ENCODE measurements at places on chromosomes 11 and 22.

GRCh38 chr22:44410451-44410991 lies 87.5 kb downstream of the RTL6 start:
- no peak for DNase-seq
- no peak overlapping the region for H3K27ac ChIP-seq
- H3K4me1 ChIP-seq: no peaks in the 10 kb centered on the region
- no peak overlapping the region for H3K4me3 ChIP-seq
- no peaks in the 10 kb centered on the region for H3K27me3 ChIP-seq

GRCh38 chr11:12505183-12505582 lies 127.8 kb downstream of the PARVA start:
- no peaks in the 10 kb centered on the region for H3K4me1 ChIP-seq
- no peaks in the 10 kb centered on the region for H3K27me3 ChIP-seq
- no peak for DNase-seq
- H3K36me3 ChIP-seq: no peaks in the 10 kb centered on the region
- no peak overlapping the region for H3K27ac ChIP-seq

DNA sequence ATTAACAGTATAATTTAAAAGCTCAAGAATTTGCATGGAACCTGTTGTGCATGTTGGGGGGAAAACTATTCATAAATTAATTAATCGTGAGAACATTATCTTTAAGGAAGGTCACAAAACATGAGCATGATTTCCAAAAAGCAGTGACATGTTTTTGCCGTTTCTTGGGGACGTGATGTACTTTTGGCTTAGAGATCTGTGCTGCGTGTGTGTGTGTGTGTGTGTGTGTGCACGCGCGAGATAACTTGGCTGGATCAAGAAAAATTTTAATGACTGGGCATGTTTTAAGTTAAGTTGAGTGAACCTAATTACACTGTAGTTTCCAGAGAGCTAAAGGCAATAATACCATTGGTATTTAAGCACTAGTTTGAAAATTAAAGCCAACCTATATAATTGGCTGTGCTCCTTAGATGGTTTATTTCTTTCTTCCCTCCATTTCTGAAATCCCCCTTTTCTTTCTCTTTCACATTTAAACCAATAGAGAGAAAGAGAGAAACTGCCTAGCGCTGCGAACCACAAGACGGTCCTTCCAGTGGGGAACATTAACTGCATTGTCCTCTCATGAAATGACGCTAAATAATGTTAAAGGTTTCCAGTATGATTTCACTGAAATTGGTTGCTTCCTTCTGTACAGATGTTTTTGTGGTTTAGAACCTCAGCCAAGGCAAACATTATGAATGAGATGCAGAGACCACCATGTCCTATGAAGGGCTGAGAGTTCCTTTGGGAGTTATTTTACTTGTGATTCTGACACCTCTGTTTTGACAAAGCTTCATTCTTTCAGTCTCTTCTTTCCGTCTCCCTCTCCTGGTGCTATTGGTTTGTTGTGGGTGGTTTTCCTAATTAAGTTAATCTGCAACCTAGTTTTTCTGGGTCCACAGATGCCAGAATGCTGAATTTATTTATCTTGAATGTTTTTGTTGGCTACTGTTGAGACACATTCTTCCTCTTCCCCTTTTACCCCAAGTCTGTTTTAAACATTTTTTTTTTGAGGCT lies 51.7 kb downstream of the ZBTB16 start:
- no peak overlapping the region for H3K27ac ChIP-seq
- no peaks in the 10 kb centered on the region for H3K27me3 ChIP-seq
- H3K36me3 ChIP-seq: no peaks in the 10 kb centered on the region
- H3K4me1 ChIP-seq: peaks cover under 1% of the 10 kb centered on the region

DNA sequence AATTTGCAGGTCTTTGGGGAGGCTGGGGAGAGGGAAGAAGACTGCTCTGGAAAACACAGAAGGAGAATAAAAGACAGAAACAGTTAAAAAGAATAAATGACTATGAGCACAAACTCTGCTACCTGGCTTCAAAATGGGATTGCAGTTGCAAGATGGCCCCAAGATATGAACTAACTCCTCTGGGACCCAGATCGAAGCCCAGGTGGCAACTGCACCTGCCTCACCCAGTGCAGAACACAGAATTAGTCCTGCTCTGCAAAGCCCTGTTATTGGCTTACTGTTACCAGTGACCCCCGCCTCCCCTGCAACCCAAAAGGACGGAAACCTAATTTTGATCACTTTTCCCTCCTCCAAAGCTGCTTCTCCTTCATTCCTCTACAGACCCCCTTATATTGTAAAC lies 35.9 kb upstream of the POU2AF1 start:
- no peaks in the 10 kb centered on the region for H3K27me3 ChIP-seq
- DNase-seq: no peak
- H3K36me3 ChIP-seq: no peaks in the 10 kb centered on the region
- H3K4me1 ChIP-seq: peaks cover 7% of the 10 kb centered on the region
- H3K4me3 ChIP-seq: no peak overlapping the region

DNA sequence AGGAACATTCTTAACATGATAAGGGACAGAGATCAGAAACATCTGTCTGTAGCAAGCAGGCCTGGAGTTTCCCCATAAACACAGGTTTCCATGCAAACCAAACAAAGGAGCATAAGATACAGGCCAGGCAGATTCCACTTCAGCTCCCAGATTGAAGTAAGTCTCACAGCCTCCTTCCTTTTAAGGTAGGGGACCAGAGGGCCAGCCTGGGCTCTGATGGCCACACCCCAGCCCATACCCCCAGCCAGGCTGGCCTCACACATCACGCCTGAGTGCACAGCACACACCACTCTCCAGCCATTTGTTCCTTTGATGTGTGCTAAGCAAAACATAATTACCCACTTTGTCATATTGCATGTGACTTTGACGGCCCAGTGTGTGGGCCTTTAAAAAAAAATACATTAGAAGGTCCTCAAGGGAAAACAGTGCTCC lies 518.7 kb downstream of the NTM start:
- H3K27me3 ChIP-seq: no peaks in the 10 kb centered on the region
- H3K4me1 ChIP-seq: no peaks in the 10 kb centered on the region

DNA sequence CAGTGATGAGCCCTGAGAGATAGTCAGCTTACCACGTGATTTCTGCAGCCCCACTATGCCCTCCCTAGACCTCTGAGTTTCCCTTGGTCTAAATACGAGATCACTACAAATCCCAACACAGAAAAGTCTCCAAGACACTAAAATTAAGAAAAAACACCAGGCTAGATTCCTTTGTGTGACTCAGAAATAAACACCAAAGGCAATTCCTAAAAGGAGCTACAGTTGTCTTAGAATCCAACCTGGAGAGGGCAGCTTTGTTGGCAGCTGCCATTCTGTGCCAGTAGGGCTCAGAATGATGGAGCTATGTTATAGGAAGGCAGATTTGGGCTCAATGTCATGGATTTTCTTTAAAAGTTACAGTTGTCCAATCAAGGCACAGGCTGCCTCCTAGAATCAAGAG lies 37.1 kb upstream of the HMGXB4 start:
- H3K36me3 ChIP-seq: no peaks in the 10 kb centered on the region
- no peak overlapping the region for H3K4me3 ChIP-seq
- no peaks in the 10 kb centered on the region for H3K4me1 ChIP-seq
- no peak overlapping the region for H3K27ac ChIP-seq
- H3K27me3 ChIP-seq: peaks cover 4% of the 10 kb centered on the region

DNA sequence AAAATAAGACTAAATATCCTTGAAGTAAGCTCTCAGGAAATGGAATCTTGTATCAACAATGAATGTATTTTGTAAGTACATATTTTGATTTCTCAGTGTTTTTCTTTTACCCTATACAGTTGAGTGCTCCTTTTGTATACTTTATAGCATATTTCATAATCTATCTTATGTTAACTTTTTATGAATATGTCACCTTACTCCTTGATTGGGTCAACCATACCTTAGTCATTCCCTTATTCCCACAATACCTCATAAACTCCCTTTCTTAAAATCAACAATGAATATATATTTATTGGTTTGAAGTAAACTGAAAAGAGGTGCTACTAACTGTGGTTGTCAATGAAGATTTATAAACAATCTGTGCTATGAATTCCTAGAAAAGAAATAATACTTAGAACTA lies 686.2 kb downstream of the METTL15 start:
- DNase-seq: no peak
- H3K36me3 ChIP-seq: no peaks in the 10 kb centered on the region
- H3K4me1 ChIP-seq: no peaks in the 10 kb centered on the region
- H3K4me3 ChIP-seq: no peak overlapping the region
- H3K27me3 ChIP-seq: no peaks in the 10 kb centered on the region
